RCC 7860 (cell line): ENCODE measurements at places on chromosomes 6 and 20.

DNA sequence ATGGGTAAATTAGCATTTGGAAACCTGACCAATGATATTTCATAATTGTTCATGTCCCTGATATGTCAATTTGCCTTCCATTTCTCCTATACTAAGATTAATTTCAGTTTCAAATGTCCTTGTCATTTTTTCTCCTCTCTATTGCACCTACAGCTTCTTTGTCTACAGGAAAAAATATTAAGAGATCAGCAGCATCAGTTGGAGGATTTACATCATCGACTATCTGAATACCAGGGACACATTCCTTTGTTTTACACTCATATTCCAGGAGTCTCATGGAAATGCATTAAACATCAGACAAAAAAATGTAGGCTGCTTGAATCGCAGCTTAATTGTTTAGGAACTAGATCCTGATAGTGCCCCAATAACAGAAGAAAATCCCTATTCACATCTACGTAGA lies 188.2 kb downstream of the PRKN start:
- no peak for DNase-seq

DNA sequence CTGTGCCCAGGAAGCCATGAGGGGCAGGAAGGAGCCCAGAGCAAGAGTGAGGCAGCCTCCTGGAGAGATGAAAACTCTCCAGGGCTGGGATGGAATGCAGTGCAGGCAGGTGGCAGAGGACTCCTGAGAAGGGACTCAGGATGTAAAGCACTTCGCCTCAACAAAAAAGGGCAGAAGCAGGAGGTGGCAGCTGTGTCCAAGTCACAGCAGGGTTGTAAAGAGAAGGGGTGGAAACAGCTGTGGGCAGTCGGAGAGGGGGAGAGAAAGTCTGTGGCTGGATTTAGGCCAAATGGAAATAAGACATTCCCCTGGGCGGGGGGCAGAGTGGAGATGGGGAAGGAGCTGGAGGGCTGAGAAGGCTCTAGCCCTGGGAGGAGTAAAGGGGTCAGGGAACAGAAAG lies 34.9 kb downstream of the CYP21A2 start:
- DNase-seq, result no peak

DNA sequence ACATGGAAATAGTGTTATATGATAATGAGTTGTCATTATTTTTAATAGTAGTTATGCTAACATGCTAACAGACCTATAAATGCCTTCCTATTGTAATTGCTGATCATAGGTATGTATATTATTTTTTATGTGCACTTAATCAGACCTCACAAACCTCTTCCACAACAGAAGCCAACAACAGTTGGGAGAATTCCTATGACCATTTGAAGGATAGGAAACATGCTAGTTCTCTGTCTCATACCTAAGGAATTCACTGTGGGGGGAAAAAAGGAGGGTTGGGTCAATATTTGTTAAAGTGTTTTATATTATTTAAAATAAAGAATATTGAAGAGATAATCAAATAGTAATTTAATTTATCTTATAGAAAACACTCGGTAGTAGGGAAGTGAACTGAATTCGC lies 990.9 kb downstream of the EPHA7 start:
- DNase-seq, result no peak

DNA sequence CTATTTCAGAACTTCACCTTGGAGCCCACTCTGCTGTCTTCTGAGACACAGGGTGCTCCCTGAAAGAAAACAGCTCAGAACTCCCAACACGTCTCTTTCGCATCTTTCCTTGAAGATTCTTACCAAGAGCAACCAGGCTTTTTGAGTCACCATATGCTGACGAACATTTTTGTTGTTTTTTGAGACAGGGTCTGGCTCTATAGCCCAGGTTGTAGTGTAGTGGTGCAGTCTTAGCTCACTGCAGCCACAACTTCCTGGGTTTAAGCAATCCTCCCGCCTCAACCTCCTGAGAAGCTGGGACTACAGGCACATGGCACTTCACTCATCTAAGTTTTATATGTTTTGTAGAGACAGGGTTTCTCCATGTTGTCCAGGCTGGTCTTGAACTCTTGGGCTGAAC lies 68.5 kb downstream of the TRMT11 start:
- DNase-seq, result no peak

DNA sequence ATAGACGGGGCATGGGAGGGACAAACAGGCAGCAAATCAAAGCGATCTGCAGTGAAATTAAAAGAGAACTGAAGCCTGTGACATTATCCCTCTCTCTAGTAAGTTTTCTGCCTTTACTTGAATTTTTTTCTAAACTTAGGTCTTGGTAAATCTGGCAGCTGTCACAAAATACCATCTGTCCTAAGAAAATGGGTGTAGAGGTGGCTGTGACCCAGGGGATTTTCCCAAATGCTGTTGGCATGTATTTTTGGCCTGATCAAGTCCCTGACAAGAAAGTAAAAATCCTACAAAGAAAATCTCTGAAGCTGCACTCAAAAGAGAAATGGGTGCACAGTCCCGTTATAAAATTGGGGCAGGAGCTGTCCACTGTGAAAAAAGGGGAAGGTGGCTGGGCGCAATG lies 30.2 kb upstream of the F13A1 start:
- DNase-seq, result no peak

- no peak for DNase-seq
These were observed 35.8 kb upstream of the SHLD1 start for GRCh38 chr20:5714261-5715041.

DNA sequence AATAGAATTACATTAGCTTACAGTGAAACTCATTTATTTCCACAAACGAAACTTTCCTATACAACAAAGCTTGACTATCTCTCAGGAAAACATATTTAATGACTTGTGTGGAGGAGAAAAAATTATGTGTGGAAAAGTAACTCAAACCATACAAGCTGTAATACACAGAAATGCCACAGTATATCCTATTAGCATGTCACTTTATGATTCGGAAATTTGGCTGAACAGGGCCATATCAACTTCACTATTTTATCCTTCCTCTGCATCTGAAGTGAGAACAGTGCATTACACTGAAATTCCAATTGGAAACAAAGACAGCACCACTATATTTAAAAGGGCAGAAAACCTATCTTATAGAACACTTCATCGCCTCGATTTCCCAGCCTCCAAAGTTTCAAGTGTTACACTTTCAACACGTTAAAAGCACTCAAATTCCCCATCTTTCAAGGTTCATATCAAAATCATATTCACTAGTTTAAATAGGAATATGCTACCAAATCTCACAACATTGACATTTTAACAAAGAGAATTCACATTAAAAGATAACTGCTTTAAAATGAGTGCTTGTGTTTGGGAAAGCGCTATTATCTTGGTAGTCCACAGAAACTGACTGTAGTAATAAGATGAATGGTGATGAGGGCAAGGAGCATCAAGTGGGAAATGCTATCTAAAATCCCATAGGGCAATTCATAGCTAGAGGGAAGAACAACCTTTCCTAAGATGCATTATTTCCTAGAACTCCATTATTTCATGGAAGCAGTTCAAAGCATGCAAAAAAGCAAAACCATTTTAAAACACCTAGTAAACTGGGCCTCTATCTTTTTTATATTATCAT lies 1.8 kb downstream of the REV3L start:
- DNase-seq, result no peak

GRCh38 chr6:3698021-3698420 lies 53.5 kb downstream of the PXDC1 start:
- peak; percentile 5 for DNase-seq
